SK-MEL-5 (cell line): ENCODE measurements at places on chromosomes 16 and 17. TPM values are rescaled to one million over a fixed set of nuclear protein-coding genes. Genes with fewer than 3 reads are reported as not detected.

GRCh38 chr16:89123831-89124100 is 30.1 kb downstream of the ACSF3 start:
- no peak for DNase-seq

GRCh38 chr16:81624760-81625543 is 154.1 kb upstream of the PLCG2 start:
- no peak for DNase-seq

DNA sequence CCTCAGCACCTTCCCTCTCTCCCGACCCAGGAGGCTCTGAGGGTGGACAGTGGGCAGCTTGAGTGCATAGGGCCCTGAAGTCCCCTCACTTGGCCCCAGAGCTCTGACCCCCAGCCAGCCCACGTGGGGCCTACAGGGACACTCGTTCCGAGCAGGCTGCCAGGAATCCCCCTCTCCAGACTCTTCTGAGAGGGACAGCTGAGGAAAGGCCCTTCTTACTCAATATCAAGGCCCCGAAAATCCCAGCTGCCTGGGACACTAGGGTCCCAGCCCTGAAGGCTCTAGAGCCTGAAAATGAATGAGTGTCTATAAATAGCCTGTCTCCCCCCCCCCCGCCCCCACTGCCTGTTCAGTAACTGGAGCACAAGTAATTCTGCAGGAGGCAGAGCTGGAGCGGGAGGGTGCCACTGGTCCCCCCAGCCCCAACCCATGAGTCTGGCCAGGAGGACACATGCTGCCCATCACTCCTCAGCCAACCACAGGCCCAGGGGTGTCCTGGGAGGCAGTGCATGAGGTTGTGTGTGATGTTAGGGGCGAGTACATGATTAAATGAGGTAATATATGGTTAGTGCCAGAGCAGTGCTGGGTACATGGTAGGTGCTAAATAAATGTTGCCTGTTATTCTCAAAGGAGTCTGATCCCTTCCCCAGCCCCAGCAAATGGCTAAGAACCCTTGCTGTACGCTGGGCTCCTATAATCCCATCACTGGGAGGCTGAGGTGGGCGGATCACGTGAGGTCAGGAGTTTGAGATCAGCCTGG is 11.6 kb downstream of the ADAM11 start:
- no peak for DNase-seq

KRT33B gene
- total RNA-seq: not detected in 2 replicates
